Stimulated activated CD8-positive, alpha-beta memory T cell treated with anti-CD3 and anti-CD28 coated beads, Interleukin-2, amount 100 ng/mL, for 1 hour (primary cell): ENCODE measurements at places on chromosomes 16 and 17.

DNA sequence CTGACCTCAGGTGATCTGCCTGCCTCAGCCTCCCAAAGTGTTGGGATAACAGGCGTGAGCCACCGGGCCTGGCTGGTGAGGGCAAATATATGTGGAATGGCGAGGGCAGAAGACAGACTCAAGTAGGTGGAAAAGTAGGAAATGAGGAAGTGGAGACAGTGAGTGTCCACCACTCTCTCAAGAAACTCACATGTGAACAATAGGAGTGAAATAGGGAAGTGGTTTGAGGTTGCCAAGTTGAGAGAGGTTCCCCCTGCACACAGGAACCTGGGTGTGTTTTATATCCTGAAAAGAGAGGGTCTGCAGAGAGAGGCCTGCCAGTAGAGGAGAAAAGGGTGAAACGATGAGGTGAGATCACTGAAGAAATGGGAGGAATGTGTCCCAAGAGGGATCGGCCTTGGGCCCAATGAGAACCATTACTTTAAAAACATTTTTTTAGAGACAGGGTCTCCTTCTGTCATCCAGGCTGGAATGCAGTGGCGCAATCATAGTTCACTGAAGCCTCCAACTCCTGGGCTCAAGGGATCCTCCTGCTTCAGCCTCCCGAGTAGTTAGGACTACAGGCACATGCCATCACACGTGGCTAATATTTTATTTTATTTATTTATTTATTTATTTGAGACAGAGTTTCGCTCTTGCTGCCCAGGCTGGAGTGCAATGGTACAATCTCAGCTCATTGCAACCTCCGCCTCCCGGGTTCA lies 17.1 kb upstream of the CORO1A start:
- no peak for DNase-seq

- DNase-seq, result no peak
Observed at GRCh38 chr16:85878875-85879274, 20.1 kb upstream of the IRF8 start.

- DNase-seq, result peak; percentile 75
Observed at GRCh38 chr17:8073627-8074484, 13.7 kb downstream of the ALOX12B start.

DNA sequence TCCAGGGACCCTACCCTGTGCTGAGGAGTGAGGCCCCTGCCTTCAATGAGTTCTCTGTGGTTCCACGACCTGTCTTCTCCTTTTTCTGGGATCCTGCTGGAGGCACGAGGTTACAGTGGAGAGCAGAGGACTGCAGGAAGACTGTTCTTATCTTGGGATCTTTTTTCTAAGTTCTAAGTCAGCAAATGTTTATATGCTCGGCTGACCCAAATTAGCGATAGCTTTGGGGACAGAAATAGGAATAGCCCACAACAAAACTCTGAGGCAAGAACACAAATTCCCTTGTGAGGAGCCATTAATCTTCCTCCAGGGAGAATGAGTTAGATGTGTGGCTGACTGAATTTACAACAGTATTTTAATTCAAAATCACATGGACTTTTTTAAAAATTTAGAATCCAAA lies 46.7 kb downstream of the MYOCD start:
- no peak for DNase-seq

- no peak for DNase-seq
Observed at GRCh38 chr17:2835780-2836179, 39.5 kb downstream of the RAP1GAP2 start.

- DNase-seq, result no peak
Observed at GRCh38 chr17:27608328-27609230, 22.4 kb upstream of the LGALS9 start.

DNA sequence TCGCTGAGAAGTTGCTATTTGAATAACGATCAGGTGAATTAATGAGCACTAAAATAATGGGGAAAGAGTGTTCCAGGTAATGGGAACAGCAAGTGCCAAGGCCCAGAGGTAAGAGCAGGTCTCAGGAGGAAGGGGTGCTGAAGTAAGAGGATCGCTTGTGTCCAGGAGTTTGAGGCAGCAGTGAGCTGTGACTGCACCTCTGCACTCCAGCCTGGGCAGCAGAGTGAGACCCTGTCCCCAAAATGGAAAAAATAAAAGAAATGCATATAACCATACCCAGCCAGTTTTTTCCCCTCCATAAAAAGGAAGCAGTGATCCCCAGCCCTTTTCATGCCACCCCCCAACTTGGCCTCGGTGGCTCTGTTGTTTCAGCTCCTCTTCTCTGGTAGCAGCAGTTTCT lies 16.8 kb upstream of the HAS3 start:
- no peak for DNase-seq

DNA sequence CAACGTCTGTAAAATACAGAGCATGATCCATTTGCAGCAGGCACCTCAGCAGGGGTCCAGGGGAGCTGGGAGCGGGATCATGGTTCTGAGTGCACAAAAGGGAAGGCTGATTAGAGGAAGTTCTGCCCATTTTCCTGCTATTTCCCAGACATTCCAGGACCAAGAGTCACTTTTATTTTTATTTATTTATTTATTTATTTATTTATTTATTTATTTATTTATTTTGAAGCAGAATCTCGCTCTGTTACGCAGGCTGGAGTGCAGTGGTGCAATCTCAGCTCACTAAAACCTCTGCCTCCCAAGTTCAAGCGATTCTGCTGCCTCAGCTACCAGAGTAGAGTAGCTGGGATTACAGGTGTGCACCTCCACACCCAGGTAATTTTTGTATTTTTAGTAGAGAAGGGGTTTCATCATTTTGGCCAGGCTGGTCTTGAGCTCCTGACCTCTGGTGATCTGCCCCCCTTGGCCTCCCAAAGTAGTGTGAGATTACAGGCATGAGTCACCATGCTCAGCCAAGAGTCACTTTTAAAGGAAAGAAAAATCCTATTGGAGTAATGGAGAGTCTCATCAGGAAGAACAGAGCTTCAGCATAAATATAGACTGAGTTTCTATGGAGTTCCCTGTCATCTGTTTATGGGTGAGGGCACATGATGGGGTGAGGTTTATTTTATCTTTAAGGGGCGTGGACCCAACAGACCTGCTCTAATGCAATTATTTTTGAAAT lies 355.2 kb downstream of the HAPSTR1 start:
- DNase-seq, result no peak

DNA sequence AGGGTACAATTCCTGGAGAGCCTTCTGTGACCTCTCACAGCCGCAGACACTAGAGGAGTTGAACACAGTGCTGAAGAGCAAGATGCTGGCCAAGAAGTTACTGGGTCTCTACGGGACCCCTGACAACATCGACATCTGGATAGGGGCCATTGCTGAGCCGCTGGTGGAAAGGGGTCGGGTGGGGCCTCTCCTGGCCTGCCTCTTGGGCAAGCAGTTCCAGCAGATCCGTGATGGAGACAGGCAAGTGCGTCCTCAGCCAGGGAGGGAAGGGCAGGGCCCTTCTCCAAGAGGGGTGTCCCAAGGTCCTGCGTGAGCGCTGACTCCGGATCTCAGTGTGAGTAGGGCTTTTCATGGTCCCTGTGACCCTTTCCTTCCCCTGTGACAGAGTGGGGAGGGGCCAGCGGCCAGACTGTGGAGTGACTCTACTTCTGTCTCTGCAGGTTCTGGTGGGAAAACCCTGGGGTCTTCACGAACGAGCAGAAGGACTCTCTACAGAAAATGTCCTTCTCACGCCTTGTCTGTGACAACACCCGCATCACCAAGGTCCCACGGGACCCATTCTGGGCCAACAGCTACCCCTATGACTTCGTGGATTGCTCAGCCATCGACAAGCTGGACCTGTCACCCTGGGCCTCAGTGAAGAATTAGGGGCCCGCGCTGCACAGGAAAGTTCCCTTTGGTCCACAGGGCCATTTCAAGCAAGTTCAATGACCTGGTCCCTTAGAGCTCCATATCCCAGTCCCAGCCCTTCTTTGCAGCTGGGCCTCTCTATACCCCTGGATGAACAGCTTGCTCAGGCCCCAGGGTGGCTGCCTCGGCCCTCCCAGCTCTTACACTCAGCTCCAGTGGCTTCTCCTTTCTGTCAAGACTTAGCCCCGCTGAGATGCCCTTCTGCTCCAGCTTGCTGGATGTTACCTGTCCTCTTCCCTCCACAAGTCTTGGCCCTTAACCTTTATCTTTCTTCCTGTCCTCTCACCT lies 13.1 kb downstream of the MPO start:
- DNase-seq, result no peak

DNA sequence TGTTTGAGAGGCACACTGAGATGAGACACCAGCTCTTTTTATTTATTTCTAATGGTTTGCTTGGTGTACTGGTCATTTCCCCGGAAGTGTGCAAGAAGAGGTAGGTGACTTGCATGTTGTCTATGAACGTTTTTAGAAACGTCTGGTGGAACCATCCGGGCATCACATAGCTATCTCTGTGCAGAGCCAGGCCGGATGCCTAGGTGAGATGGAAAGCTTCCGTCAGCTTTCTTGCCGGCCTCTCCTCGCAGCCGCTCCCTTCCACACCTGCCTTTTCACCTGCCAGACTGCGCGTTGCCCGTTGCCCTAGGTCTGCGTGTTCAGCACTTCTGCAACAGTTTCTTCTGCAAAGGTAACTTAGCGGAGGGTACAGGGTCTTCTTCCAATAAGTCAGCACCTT lies 416.0 kb downstream of the WWOX start:
- no peak for DNase-seq

DNA sequence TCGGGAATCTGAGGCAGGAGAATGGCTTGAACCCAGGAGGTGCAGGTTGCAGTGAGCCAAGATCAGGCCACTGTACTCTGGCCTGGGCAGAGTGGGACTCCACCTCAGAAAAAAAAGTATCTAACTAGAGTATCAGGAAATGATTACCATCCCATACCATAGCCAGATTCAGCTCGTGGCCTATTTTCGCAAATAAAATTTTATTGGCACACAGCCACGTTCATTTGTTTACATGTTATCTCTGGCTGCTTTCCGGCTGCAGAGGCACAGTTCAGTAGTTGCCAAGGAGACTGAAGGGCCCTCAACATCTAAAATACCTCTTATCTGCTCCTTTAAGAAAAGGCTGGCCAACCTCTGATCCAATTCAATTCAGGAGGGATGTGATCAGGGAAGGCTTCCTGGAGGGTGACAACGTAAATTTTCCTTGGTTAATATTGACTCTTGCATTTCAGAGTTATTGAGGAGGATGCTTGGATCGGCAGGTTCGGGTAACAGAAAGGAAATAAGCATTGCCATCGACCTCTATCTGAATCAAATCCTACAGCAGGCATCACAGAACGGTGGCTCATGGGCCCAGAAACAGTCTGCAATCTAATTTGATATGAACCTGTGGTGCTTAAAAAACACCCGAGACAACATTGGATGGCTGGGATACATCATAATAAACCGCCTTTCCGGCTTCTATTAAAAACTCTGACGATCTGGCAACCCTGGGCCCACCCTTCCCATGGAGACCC lies 73.8 kb downstream of the XYLT1 start:
- no peak for DNase-seq

- DNase-seq, result no peak
Observed at GRCh38 chr17:74214484-74215341, 1.3 kb downstream of the TTYH2 start.

- no peak for DNase-seq
Observed at GRCh38 chr16:87248714-87249113, 68.5 kb downstream of the C16orf95 start.

DNA sequence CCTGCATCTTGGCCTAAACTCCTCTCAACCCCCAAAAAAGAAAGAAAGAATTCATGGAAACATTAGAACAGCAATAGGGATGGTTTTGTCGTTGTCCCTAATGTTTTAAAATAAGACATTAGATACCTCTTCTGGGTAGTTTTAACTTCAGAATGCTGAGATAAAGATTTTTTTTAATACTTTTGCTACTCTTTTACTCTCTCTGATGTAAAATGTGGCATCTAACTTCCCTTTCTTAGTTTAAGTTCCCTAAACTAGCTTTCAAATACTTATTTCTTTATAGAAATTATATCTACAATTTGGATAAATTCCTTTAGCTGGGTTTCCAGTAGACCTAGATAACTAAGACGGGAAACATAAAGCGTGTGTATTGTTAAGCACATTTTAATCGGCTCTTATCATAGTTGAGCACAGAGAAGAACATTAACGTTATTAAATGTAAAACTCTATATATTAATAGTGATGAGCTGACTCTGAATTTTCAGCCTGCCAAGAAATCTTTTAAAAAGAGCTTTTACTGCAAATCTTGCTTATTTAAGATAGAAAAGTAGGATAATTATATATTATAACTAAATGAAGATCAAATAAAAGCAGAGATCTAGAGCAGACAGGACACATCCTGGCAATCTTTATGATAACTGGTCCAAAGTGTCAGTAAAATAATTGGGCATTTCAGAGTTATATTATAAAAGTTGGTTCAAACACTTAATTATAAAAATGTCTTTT lies 183.2 kb downstream of the CYB561 start:
- DNase-seq, result no peak

GRCh38 chr17:10025976-10026901 lies 121.2 kb upstream of the RCVRN start:
- no peak for DNase-seq
